Urinary bladder (tissue), 4 donors: ENCODE measurements at places on chromosomes 5 and 9.

DNA sequence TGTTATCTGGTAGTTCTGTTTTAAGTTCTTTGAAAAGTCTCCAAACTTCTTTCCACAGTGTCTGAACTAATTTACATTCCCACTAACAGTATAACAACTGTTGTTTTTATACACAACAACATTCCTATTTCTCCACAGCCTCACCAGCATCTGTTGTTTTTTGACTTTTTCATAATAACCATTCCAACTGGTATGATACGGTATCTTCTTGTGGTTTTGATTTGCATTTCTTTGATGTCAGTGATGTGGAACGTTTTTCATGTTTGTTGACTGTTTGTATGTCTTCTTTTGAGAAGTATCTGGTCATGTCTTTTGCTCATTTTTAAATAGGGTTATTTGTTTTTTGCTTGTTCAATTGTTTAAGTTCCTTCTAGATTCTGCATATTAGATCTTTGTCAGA is 12.6 kb upstream of the GRAMD2B start:
- DNase-seq = no peak

DNA sequence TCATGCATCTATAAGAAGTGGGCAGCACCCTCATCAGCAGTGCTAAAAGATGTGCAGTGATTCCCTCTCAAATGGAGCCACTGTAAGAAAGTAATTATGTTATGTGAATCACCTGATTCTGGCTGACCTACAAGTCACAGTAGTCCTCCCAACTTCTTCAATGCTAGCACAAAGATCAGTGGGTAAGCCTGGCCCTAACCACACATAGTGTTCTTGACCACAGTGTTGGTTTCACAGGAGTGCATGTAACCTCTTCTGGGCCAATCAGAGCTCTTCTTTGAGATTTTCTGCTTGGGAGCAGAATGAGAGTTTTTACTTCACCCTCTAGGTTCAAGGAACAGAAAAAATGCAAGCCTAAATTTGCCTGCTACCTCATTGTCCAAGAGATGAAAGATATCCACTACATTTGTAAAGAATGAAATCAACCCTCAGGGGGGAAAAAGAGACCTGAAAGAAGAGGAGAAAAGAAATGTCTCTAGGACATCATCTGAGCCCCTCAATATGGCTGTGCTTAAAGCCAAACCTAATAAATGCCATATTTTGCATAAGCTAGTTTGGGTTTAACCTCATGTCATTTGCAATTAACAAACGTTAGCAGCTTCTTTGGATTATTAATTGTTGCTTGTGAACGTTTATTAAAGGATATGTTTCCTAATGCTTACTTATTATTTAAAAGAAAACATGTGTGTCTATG is 65.3 kb upstream of the ADRB2 start:
- no peak for DNase-seq

- DNase-seq = no peak
These were observed 195.4 kb downstream of the NR2F1-AS1 start for GRCh38 chr5:93385655-93386054.

- no peak for DNase-seq
These were observed 2.0 kb downstream of the SPINK7 start for GRCh38 chr5:148314187-148314586.

DNA sequence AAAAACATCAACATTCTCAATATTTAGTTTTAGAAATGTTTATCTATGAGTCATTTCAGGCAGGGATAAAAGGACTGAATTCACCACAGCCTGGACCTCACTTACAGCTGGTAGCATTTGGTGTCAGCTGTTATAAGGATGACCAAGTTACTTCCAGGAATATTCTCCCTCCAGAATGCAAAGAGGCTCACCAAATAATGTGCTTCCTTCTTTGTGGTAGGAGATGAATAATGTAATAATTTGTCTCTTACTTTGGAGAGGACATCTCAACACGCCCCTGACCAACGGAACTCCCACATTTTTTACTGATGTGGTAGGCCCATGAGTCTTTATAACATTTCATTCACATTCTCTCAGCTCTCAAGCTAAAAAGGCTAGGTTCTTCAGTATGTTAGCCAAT is 825.9 kb upstream of the GRAMD2B start:
- DNase-seq = no peak

GRCh38 chr5:1137567-1138444 is 25.9 kb upstream of the SLC12A7 start:
- DNase-seq = no peak

DNA sequence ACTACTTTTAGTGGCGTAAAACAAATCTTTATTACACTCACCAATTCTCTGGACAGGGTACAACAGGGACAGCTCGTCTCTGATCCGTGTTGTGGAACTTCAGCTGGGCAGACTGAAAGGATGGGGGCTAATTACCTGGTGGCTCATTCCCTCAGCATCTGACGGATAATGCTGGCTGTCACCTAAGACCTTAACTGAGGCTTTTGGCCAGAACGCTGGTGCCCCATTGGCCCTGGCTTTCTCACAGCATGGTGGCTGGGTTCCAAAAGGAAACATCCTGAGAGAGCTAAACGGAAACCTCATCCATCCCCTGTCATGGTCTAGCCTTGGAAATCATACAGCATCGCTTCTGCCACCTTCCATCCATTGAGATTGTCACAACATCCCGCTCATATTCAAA is 62.9 kb downstream of the RAI14 start:
- DNase-seq = no peak

DNA sequence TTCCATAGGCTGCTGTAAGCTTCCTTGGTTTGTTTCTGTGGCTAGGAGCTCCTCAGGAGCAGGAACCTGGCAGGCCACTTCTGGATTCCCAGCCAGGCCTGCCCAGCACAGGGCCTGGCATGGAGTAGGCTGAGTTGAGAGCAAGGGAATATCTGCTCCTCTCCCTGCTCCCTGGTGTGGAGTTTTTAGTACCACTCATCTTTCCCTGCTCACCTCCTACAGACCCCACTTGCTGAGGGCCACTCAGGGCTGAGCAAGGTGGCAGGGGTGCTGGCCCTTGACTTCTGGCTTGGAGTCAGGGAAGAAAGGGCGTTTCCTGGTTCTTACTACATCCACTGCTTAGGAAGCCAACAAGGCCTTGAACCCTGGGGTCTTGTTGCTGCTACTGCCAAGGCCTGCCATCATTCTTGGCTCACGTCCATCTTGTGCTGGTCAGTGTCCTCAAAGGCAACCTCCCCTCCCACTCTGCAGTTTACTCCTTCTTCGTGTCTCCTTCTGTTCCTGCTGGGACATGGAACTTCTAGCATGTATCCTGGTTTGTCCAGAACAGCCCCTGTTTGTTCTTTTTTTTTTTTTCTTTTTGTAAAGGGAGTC is 54.9 kb downstream of the PSD2 start:
- DNase-seq = no peak

DNA sequence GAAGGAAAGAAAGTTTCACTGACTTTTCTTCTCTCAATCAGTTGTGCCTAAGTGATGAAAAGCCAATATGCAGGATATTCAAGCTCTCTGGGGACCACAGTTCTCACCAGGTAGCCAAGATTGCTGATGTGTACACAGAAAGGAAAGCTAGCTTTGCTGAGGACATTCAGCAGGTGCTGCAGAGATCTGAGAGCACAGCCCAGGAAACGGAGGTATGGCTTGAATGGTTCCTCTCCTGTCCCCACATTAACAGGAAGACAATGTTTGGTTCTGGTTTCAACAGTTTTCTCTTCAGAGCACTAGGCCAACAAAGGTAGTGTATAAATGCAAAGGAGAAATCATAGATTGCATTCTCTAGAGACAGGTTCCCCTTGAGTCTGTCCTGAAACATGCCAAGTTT is 69.6 kb downstream of the PTPDC1 start:
- no peak for DNase-seq

DNA sequence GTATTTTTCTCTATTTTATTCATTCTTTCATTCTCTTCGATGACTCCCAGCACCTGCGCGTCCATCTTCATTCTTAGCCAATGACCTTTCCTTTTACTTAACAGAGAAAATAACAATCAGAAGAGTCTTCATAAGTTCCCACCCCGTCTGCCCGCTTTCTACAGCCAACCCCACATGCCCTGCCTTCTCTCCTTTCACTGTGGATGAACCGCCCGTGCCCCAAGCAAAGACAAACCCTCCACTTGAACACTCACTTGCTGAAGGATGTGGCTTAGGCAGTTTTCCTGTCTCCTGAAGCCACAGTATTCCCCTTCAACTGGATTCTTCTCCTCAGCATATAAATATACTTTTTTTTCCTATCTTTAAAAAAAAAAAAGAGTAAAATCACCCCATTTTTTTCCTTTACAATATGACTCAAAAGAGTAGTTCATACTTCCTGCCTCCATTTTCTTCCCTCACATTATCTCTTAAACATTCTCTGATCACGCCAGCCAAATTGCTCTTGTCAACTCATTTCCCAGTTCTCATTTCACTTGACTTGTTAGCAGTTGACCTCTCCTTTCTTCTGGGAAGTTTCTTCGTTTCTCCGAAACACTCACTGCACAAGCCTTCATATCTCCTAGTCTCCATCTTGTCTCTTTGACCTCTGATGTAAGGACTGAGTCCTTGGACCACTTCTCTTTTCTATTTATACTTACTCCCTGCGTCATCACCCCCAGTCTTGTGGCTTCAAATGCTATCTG is 11.1 kb downstream of the NIPSNAP3B start:
- no peak for DNase-seq

DNA sequence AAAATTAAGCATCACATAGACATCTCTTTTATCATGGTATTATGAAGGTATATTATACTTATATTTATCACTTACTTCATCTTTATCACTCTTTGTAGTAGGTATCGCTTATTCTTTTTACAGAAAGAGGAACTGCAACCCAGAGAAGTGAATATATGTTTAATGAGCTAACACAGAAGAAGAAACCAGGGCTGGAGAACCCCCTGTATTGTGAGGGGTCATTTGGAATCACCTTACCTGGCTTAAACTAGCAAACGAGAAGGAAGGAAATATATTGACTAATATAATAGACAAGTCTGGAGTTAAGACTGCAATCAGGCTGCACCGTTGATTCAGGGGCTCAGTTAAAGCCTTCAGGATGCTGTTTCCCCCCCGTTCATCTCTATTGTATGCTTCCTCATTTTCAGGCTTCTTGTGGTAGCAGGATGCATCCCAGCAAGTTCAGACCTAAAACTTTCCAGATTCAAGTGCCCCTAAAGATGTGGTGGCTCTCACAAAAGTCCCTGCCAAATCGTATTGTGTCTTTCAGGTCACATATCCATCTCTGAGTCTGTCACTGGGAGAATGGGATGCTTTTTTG is 146.4 kb downstream of the GCNT1 start:
- no peak for DNase-seq

DNA sequence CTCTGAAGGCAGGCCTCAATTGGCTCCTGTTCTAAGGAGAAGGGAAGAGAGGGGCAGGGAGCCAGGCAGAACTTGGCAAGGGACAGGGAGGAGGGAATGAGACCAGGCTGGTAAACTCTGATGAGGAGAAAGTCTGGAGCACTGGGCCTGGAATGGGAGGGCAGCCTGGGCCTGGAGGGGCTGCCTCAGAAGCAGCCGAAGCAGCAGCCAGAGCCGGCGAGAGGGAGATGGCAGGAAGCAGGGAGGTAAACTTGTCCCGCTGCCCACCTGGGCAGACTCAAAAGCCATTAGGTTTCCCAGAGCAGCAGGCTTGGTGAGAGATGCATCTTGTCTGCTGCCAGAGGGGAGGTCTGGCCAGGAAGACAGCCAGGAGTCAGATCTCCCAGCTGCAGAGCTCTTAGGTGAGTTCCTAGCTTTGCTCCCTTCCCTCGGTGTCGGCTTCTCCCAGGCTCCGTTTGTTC is 37.0 kb upstream of the CRB2 start:
- no peak for DNase-seq

DNA sequence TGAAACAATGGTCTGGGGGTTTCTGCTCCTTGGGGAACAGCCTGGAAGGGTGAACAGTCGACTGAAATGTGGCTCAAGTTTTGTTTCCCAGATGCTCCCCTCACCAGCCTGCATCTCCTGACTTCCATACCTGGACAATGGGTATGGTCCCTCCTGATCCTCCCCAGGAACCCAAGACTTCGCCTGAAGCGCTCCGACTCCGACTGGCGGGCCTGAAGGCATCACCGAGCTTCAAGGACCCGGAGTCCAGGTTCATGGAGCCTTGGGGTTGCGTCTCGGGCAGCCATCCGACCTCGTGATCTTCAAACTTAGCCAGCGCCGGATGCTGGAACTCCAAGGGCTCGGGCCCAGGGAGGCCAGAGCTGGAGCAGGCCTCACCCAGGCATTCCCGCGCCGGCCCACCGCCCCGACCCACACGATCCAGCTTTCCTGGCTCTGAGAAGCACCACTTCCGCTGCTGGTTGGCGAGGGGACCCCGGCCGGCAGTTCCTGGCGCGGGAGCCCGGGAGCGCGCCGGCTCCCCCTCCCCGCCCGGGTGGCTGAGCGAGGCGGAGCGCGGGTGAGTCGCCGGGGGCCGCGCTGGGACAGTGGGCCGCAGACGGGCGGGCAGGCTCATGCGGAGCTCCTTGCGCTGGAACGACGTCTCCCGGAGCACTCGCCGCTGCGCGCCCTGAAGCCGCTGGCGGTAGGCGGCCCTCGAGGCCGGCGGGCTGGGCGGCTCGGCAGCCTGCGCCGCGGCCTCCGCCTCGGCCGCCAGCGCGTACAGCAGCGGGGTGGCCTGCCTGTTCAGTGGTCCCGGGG is 5.2 kb downstream of the SHROOM1 start:
- DNase-seq = no peak

- no peak for DNase-seq
These were observed 463.1 kb upstream of the CDH10 start for GRCh38 chr5:25107853-25108252.

- DNase-seq = no peak
These were observed 229.8 kb downstream of the DRD1 start for GRCh38 chr5:175214152-175214551.

DNA sequence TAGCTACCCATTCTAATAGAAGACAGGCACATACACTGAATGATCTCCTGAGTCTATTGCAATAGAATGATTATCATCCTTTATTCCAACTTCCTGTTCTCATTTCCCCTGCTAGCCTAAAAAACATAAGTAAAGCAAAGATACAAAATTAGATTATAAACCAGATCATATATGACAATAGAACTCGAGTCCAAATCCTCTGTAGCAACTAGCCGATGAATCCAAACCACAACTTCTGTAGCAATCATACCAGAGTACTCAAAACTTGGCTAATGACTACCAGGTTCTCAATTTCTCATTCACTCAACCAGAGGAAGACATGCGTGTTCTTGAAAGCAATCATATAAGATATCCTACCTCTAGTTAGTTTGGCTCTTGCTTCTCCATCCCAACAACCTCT is 622.1 kb downstream of the PSAT1 start:
- DNase-seq = no peak

DNA sequence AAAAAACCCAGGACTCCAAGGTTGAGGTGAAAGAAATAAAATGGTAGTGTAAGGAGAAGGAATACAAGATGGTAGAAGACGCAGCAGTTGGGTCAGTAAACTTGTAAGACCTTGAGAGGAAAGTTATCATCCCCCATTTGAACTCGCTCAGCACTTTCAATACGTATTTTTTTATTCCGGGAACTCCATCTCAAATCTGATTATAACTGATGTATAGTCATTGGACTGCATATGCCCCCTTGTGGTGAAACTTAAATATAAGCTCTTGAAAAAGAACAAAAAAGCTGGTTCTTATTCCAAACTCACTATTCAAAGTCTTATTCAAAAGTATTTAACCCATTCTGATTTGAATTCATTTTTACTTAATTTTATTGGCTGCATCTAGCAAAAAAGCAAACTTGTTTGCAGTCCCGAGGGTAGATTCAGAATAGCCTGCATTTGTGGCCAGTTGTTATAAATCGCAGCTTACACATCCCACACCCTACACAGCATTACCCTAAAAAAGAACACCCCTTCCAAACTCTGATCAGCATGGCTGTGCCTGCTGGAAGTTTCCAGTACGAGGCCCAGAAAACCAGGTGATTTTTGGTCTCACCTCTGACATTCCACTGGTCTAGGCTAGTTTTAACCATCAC is 118.0 kb downstream of the ESM1 start:
- DNase-seq = peak; percentile 45
